Kasumi-1 (cell line): ENCODE measurements at places on chromosomes 2 and 18.

- DNase-seq: no peak
These were observed 1218.8 kb upstream of the LRRTM1 start for GRCh38 chr2:81523344-81523743.

- DNase-seq: no peak
These were observed 65.9 kb downstream of the CAB39 start for GRCh38 chr2:230778350-230779063.

GRCh38 chr18:22667156-22667555 lies 249.4 kb upstream of the CTAGE1 start:
- no peak for DNase-seq

- DNase-seq: no peak
These were observed 90.3 kb downstream of the ROCK2 start for GRCh38 chr2:11254100-11254536.

GRCh38 chr2:189624648-189625355 lies 36.5 kb upstream of the ASNSD1 start:
- DNase-seq: no peak
